ENCODE measurements at places on chromosomes 1 and 21. TPM values are rescaled to one million over a fixed set of nuclear protein-coding genes. Genes with fewer than 3 reads are reported as not detected.

Gene NBPF4
- 0.14 TPM for total RNA-seq

Gene SPATA17
- total RNA-seq: 0.34 TPM

Gene RIMKLA
- under 0.01 TPM for total RNA-seq

Gene CD52
- not detected for total RNA-seq

Gene IER5
- 52.4 TPM for total RNA-seq
